ENCODE measurements at places on chromosomes 13 and 19. TPM values are rescaled to one million over a fixed set of nuclear protein-coding genes. Genes with fewer than 3 reads are reported as not detected.

FGF9 gene
- 15.2 TPM for polyA plus RNA-seq

SIGLEC11 gene
- polyA plus RNA-seq: 0.45 TPM

DNA sequence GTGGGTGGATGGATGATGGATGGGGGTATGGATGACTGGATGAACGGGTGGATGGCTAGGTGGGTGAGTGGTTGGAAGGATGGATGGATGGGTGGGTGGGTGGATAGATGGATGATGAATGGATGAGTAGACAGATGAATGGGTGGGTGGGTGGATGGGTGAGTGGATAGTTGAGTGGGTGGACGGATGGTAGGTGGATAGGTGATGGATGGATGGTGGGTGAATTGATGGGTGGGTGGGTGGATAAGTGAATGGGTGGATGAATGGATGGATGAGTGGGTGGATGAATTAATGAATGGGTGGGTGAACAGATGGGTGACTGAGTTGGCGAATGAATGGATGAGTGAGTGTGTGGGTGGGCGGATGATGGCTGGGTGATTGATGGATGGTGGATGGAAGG lies 4.9 kb downstream of the SMIM24 start:
- peaks cover 60% of the 10 kb centered on the region for H3K36me3 ChIP-seq
- H3K27me3 ChIP-seq: no peaks in the 10 kb centered on the region
- no peak for DNase-seq
- H3K4me3 ChIP-seq: no peak overlapping the region
- H3K4me1 ChIP-seq: no peaks in the 10 kb centered on the region

- no peaks in the 10 kb centered on the region for H3K27me3 ChIP-seq
- no peaks in the 10 kb centered on the region for H3K4me1 ChIP-seq
- H3K27ac ChIP-seq: no peak overlapping the region
- no peaks in the 10 kb centered on the region for H3K36me3 ChIP-seq
- H3K4me3 ChIP-seq: no peak overlapping the region
Observed at GRCh38 chr13:107020393-107020792, 452.5 kb upstream of the ARGLU1 start.

DNA sequence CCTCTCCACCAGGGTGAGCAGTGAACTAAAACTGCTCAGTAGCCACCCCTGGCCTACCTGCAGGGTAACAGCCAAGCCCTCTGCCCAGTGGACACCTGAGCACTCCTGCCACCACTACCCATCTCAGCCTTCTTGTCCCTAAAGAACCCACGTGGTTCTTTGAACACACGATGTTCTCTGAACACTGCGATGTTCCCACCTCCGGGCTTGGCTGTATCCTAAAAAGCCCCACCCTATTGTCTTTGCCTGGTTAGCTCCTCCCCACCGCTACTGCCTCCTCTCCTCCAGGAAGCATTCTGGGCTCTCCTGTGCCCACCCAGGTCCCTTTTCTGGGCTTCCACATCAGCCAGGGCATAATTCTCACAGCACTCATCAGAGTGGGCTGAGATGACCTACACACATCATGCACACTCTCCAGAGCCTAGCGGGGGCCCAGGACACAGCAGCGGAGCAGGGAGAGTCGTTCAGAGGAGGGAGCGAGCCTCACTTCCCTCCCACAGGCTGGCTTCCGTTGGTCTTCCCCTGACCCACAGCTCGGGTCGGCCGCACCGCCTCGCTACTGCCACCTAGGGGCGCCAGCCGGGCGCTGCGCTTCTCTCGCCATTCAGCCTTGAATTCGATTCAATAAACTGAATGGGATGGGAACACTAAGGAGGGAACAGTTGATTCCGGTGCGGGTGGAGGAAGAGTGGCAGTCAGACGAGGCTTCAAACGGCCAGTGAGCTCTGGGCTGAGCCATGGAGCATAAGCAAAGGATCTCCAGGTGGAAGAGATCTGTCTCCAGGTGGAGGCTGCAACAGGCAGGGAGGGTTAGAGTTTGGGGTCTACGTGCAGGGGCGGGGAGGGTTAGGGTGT lies 3.2 kb downstream of the ELAVL1 start:
- no peaks in the 10 kb centered on the region for H3K27me3 ChIP-seq
- H3K27ac ChIP-seq: peak overlapping the region; percentile 20
- H3K4me3 ChIP-seq: no peak overlapping the region
- peaks cover 8% of the 10 kb centered on the region for H3K4me1 ChIP-seq
- peak; percentile 74 for DNase-seq

DNA sequence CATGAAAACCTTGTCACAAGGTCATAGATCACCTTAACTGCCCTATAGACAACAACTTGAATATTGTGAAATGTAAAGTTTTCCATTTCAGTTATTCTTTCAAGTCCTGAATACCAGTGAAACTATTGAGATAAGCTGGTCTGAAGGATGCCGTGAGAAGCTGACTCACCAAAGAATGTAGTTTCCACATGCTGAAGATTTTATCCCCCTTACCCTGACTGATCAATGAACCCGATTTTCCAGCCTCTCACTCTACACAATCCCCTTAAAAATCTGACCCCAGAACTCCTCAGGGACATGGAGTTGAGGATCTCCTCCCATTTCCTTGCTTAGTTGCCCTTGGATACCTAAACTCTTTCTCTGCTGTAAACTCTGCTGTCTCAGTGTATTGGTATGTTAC lies 67.5 kb downstream of the POSTN start:
- DNase-seq: no peak
- H3K4me3 ChIP-seq: no peak overlapping the region
- H3K27ac ChIP-seq: no peak overlapping the region

- peak overlapping the region; percentile 94 for H3K27ac ChIP-seq
- peak; percentile 90 for DNase-seq
- H3K4me1 ChIP-seq: peaks cover 19% of the 10 kb centered on the region
- no peaks in the 10 kb centered on the region for H3K27me3 ChIP-seq
- H3K4me3 ChIP-seq: peak overlapping the region; percentile 55
- H3K36me3 ChIP-seq: peaks cover 4% of the 10 kb centered on the region
Observed at GRCh38 chr19:1266916-1267476, 2.1 kb upstream of the CIRBP start.

DNA sequence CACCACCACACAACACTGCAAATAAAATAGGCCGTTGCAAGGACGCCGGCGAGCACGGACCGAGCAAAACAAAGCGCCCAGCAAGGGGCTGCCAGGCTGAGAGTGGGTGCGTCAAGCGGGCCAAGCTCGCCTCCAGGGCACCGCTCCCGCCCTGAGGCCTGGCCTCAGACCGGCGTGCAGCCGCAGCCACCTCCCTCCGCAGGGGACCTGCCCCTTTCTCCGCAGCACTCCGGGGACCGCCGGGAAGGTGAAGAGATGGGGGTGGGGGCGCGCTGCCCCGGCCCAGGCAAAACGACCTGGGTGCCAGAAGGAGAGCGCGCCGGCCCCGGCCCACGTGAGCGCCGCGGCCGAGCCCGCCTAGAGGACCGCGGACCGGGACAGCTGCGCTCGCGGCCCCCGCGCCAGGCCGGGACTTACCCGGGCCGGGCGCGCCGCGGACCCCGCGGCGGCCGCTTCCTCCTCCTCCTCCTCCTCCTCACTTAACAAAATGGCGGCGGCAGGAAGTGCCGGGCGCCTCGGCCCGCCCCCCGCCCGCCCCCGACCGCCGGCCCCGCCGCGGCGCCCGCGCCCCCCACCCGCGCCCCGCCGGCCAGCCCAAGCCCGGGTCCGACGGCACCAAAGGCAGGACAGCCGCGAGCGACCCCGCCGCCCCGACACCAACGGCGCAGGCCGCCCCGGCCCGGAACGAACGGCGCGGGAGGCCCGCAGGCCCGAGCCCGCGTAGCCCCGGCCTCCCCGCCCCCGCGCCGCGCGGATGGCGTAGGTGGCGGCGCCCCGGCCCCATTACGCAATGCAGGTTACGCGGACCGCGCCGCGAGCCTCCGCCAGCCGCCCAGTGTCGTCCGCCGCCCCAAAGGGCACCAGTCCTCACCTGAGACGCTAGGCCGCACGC lies 674 bp downstream of the BRD4 start:
- H3K36me3 ChIP-seq: no peaks in the 10 kb centered on the region
- peak; percentile 54 for DNase-seq
- H3K27me3 ChIP-seq: no peaks in the 10 kb centered on the region
- peak overlapping the region; percentile 98 for H3K27ac ChIP-seq
- peak overlapping the region; percentile 87 for H3K4me3 ChIP-seq

GRCh38 chr13:100392709-100393630 lies 195.6 kb downstream of the GGACT start:
- no peaks in the 10 kb centered on the region for H3K27me3 ChIP-seq
- H3K27ac ChIP-seq: no peak overlapping the region
- DNase-seq: peak; percentile 81
- H3K4me1 ChIP-seq: peaks cover 3% of the 10 kb centered on the region

GRCh38 chr13:52447815-52448552 lies 2.5 kb downstream of the VPS36 start:
- H3K27ac ChIP-seq: no peak overlapping the region
- H3K4me3 ChIP-seq: no peak overlapping the region
- H3K27me3 ChIP-seq: no peaks in the 10 kb centered on the region
- H3K4me1 ChIP-seq: peaks cover 2% of the 10 kb centered on the region
- DNase-seq: no peak

DNA sequence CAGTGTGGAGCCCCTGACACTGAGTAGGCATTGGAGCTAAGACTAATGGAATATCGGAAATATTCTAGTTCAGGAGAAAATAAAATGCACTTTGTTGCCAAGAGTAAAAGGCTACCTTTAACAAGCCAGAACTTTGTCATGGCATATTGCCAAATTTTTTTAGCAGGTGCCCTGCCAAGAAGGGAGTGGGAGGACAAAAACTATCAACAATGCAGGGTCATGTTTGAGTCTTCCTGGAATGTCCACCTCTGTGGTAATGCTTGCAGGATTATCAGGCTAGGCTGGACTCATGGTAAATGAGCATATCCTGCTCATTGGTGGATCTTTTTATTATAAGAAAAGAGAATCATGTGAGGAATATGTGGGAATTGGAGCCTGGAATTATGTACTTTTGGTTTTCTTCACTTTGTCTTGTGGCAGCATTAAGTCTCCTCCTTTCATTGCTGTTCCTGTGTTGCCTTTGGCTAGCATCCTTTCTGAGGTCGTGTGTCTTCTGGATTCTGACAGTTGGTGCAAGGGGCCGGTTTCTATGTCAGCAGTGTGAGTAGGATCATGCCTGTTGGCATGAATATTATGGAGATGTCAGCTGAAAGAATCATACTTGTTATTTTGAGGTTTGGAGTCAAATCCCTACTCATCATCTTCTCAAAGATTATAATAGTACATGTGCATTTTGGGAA lies 122.9 kb upstream of the SPRY2 start:
- no peaks in the 10 kb centered on the region for H3K36me3 ChIP-seq
- DNase-seq: no peak
- no peak overlapping the region for H3K27ac ChIP-seq
- no peaks in the 10 kb centered on the region for H3K4me1 ChIP-seq

- H3K4me1 ChIP-seq: no peaks in the 10 kb centered on the region
- no peak overlapping the region for H3K4me3 ChIP-seq
- H3K36me3 ChIP-seq: no peaks in the 10 kb centered on the region
- DNase-seq: no peak
- H3K27me3 ChIP-seq: no peaks in the 10 kb centered on the region
Observed at GRCh38 chr13:71240911-71241310, 626.1 kb downstream of the DACH1 start.

DNA sequence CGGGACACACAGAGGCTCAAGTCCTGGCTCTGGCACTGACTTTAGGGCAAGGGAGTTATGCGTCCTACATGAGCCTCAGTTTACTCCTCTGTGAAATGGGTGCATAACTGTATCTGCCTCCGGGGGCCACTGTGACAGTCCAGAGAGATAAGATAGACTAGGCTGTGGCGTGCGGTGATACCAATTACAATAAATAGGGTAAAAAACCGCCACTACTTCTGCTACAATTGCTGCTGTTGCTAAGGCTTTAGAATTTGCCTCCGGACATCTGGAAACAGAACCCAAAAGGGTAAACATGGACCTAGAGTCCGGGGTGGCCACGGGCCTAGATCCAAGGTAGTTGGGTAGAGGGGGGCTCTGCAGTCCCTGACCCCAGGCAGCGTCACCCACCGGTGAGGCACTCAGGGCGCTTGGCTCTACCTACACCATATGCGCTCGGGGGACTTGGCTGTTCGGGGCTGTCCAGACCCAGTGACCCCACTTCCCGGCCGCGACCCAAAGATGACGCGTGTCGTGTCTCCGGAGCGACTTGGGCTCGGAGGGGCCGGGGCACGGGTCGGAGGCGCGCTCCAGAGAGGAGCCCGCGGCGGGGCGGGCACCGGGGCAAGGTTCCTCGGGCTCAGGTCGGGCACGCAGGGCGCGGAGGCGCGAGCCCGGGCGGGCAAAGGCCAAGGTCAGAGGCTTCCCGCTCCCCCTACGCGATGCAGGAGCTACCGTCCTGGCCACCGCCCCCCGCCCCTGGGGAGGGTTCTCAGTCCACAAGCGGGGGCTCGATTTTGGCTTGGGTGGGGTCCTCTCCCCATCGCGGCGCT lies 1.1 kb downstream of the INSR start:
- peak overlapping the region; percentile 83 for H3K4me3 ChIP-seq
- peak; percentile 75 for DNase-seq
- no peaks in the 10 kb centered on the region for H3K36me3 ChIP-seq
- peak overlapping the region; percentile 50 for H3K27ac ChIP-seq

- no peak overlapping the region for H3K4me3 ChIP-seq
- no peak for DNase-seq
- H3K27ac ChIP-seq: no peak overlapping the region
- no peaks in the 10 kb centered on the region for H3K27me3 ChIP-seq
- H3K36me3 ChIP-seq: no peaks in the 10 kb centered on the region
Observed at GRCh38 chr13:80476953-80477352, 136.0 kb upstream of the SPRY2 start.

- DNase-seq: no peak
- no peak overlapping the region for H3K4me3 ChIP-seq
- H3K27ac ChIP-seq: no peak overlapping the region
Observed at GRCh38 chr13:75473468-75473867, 8.5 kb downstream of the TBC1D4 start.

DNA sequence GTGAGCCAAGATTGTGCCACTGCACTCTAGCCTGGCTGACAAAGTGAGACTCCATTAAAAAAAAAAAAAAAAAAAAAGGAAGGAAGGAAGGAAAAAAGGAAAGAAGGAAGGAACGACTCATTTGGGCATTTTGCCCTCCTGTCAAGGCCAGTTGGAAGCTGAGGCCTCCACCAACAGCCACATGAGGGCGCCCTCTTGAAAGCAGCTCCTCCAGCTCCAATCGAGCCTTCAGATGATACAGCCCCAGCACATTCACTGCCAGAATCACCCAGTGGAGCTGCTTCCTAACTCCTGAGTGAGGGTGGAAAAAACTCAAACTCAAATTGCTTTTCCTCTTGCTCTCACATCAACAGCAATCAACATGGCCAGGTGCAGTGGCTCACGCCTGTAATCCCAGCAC lies 40.9 kb downstream of the GNG7 start:
- no peaks in the 10 kb centered on the region for H3K36me3 ChIP-seq
- no peaks in the 10 kb centered on the region for H3K27me3 ChIP-seq
- H3K4me3 ChIP-seq: no peak overlapping the region

DNA sequence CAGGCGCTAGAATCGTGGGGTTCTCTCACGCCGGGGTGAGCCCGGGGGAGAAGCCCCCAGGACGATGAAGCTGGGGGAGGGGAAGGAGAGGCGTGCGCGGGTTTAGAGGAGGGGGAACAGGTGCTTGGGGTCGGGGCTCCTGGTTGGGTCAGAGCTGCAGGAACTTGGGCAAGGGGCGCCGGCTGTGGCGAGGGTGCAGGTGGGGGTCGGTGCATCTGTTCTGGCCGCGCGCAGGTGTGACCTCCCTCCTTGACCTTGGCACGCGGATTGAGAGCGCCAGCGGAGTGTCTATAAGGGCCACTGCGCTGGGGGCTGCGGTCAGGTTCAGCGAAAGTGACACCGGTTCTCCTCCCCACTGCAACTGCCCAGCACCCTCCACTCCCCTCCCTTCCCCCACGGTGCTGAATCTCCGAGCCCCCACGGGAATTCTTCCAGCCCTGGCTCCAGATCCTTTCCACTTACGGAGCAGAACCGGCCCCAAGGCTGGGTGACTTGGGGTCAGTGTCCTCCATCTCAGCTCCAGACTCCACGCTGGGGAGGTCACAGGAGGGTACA lies 618 bp downstream of the TMEM38A start:
- H3K27ac ChIP-seq: no peak overlapping the region
- DNase-seq: peak; percentile 24
- H3K36me3 ChIP-seq: no peaks in the 10 kb centered on the region
- H3K27me3 ChIP-seq: no peaks in the 10 kb centered on the region
